Liver (tissue), 10 donors: ENCODE measurements at places on chromosomes 1 and 21. TPM values are rescaled to one million over a fixed set of nuclear protein-coding genes. Genes with fewer than 3 reads are reported as not detected.

Gene GCSAML
- total RNA-seq, result not detected

Gene AK4
- total RNA-seq, result 58.4 TPM

Gene PYHIN1
- total RNA-seq, result 1.3 TPM

Gene KRTAP13-2
- not detected for total RNA-seq

Gene MTARC2
- 24.9 TPM for total RNA-seq

Gene SCNM1
- 4.8 TPM for total RNA-seq

Gene VAMP4
- total RNA-seq, result 4.9 TPM

GRCh38 chr21:16841975-16842695 is 670.7 kb upstream of the CXADR start:
- no peaks in the 10 kb centered on the region for H3K4me1 ChIP-seq
- no peak overlapping the region for H3K27ac ChIP-seq
- no peaks in the 10 kb centered on the region for H3K36me3 ChIP-seq
- no peak overlapping the region for H3K4me3 ChIP-seq

DNA sequence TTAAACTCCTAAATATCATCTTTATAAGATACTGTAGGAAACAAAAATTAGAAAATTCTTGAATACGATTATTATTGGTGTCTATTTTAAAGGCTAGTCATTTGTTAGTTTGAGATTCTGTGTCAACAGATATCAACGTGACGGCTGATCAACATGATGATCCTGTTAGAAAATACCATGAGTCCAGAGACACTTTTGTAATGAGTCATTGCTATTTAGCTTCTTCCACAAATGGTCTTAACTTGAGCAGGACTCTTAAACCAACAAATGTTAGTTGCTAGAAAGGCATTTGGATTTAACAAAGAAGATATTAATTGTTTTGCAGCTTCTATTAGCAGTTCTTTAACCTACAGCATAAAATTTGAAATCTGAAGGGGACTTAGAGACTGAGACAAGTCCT is 131.2 kb downstream of the TGFB2 start:
- H3K27me3 ChIP-seq, result no peaks in the 10 kb centered on the region
- no peak overlapping the region for H3K4me3 ChIP-seq
- no peak for DNase-seq
- no peaks in the 10 kb centered on the region for H3K4me1 ChIP-seq

- no peaks in the 10 kb centered on the region for H3K27me3 ChIP-seq
- no peaks in the 10 kb centered on the region for H3K4me1 ChIP-seq
- DNase-seq, result no peak
Measured at GRCh38 chr21:20856926-20857325, 141.3 kb upstream of the NCAM2 start.

DNA sequence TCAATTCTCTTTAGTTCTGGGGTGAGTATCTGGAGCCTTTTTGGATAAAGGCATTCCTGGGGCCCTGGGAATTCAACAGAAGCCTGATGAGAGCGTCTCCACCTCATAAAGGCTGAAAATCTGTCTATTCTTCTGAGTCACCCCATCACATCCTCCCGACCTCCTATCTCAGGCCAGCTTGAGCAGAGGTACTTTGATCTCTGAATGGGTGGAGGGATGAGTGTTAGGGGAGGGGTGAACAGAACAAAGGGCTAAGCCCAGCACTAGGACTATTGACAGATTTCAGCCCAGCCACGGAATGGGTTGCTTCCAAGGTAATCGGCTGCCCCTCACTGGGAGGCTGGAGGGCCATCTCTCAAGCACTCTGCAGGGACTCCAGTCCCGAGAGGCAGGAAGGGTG is 2.5 kb upstream of the MYBPH start:
- no peaks in the 10 kb centered on the region for H3K36me3 ChIP-seq
- H3K27ac ChIP-seq, result no peak overlapping the region
- no peaks in the 10 kb centered on the region for H3K27me3 ChIP-seq
- H3K4me3 ChIP-seq, result no peak overlapping the region
- no peaks in the 10 kb centered on the region for H3K4me1 ChIP-seq

DNA sequence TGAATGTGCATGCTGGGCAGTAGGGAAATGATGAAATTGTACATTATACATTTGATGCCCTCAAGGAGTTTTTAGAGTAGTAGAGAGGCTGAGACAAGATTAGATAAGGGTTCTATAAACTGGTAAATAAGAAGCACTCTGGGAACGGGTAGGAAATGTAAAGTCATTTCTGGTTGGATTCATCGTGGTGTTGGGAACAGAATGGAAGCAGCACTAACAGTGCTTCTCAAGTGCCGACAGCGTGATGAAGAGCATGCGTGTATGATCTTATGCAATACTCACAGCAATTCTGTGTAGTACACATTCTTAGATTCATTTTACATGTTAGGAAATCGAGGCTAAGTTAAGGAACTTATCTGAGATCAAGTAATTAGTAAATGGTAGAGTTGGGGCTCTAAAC is 45.9 kb downstream of the GPR88 start:
- no peak overlapping the region for H3K4me3 ChIP-seq
- H3K27me3 ChIP-seq, result no peaks in the 10 kb centered on the region
- H3K4me1 ChIP-seq, result peaks cover 14% of the 10 kb centered on the region

GRCh38 chr1:17168091-17168876 is 36.6 kb upstream of the PADI1 start:
- no peaks in the 10 kb centered on the region for H3K27me3 ChIP-seq
- no peak overlapping the region for H3K4me3 ChIP-seq
- no peak for DNase-seq
- no peaks in the 10 kb centered on the region for H3K36me3 ChIP-seq

- no peak overlapping the region for H3K4me3 ChIP-seq
- H3K27me3 ChIP-seq, result no peaks in the 10 kb centered on the region
- DNase-seq, result no peak
- no peaks in the 10 kb centered on the region for H3K4me1 ChIP-seq
Measured at GRCh38 chr1:233238884-233239431, 56.6 kb downstream of the PCNX2 start.

DNA sequence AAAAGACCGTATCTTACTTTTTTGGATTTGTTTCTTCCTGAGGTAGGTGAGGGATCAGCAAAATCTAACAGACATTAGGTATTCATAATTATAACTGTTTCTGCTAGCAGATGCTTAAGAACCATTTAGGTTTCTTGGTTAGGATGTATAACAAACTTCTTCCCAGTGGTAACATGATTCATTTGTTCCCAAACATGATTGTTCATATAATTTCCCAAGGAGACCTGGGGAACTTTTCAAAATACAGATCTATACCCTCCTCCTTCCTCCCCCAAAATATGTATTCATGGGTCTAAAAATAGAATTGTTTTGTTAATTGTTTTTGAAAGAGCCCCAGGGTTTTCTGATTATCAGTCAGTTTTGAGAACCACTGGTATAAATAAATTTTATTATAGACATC is 228.2 kb downstream of the COP1 start:
- no peak overlapping the region for H3K4me3 ChIP-seq
- DNase-seq, result no peak
- H3K4me1 ChIP-seq, result no peaks in the 10 kb centered on the region
- no peaks in the 10 kb centered on the region for H3K27me3 ChIP-seq

GRCh38 chr21:34133802-34134201 is 60.4 kb downstream of the MRPS6 start:
- H3K36me3 ChIP-seq, result peaks cover 3% of the 10 kb centered on the region
- H3K4me3 ChIP-seq, result no peak overlapping the region
- H3K27ac ChIP-seq, result no peak overlapping the region

- no peak overlapping the region for H3K4me3 ChIP-seq
- H3K4me1 ChIP-seq, result no peaks in the 10 kb centered on the region
- peak; percentile 44 for DNase-seq
- no peak overlapping the region for H3K27ac ChIP-seq
- no peaks in the 10 kb centered on the region for H3K27me3 ChIP-seq
Measured at GRCh38 chr1:36622741-36623648, 140.3 kb upstream of the CSF3R start.

GRCh38 chr1:228174482-228175315 is 9.1 kb downstream of the IBA57 start:
- no peaks in the 10 kb centered on the region for H3K36me3 ChIP-seq
- peak; percentile 80 for DNase-seq
- no peaks in the 10 kb centered on the region for H3K4me1 ChIP-seq
- H3K27me3 ChIP-seq, result no peaks in the 10 kb centered on the region
- no peak overlapping the region for H3K4me3 ChIP-seq

DNA sequence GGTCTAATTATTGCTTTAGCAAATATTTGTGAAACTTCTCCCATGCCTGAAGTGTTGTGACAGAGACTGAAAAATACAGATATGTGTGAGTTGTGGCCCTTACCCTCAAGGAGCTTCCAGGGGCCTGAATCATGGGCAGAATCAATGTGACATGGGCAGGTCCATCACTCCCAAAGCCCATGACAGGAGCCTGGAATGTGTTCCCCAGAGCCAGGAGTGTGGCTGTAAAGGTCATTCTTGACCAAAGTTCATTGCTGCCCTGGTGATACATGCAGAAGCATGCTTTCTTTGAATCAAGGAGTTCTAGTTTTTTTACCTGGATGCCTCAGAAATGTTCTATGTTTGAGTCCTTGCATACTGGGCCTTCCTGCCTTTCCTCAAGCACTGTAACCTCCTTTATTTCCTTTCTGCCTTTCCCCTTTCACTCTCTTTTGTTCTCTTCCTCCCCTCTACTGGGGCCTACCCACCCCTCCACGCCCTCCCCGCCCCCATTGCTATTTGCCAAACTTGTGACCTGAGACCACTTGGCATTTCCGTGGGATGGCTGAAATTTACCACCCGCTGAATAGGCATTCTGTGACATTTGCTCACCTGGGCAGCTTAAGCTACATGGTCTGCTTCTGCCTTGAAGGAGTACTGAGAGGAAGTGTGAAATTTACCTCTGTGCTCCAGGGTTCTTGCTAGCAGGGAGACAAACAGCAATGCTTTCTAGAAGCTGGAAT is 19.7 kb downstream of the PBX1 start:
- H3K27ac ChIP-seq, result no peak overlapping the region
- H3K36me3 ChIP-seq, result no peaks in the 10 kb centered on the region
- H3K4me1 ChIP-seq, result no peaks in the 10 kb centered on the region

GRCh38 chr1:236222632-236223031 is 59.1 kb downstream of the ERO1B start:
- no peak overlapping the region for H3K4me3 ChIP-seq
- peaks cover 3% of the 10 kb centered on the region for H3K36me3 ChIP-seq
- H3K27me3 ChIP-seq, result no peaks in the 10 kb centered on the region
- DNase-seq, result no peak
- peaks cover 11% of the 10 kb centered on the region for H3K4me1 ChIP-seq
- H3K27ac ChIP-seq, result no peak overlapping the region

DNA sequence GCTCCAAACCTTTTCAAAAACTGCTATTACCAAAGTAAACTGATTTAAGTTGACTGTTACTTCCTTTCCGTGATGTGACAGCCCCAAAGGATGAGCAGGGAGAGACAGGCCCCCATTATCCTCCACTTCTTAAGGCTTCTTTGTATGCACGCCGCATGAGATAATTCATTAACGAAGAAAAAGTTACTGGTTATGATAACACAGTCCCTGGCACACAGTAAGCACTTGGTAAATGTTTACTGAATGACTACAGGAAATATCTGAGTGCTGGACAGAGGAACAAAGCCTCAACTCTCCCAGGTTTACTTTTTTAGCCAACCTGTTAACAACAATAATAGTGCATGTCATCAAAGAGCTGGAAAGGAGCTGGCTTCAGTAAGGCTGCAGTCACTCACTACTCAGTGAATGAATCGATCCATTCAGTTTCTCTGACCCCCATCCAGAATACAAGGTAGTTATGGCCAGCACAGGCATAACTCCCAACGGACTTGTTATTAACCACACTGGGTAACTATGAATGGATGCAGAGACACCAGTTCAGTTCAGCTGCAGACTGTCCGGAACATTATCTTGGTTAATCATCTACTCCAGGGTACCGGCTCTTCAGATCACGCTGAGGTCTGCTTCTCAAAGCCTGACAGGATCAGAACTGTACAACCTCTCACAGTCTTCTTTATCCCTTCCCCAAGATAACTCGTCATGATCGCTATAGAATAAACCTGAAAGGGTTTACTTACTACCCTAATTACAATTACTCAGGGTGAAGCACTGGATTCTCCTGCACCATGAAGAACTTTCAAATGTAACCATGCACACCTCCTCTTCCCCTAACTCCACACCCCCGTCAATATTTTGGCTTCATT is 58.3 kb downstream of the TGFBR3 start:
- peaks cover 9% of the 10 kb centered on the region for H3K4me1 ChIP-seq
- H3K36me3 ChIP-seq, result no peaks in the 10 kb centered on the region
- H3K27me3 ChIP-seq, result no peaks in the 10 kb centered on the region
- DNase-seq, result no peak
- H3K4me3 ChIP-seq, result no peak overlapping the region
- H3K27ac ChIP-seq, result peak overlapping the region; percentile 74

GRCh38 chr21:25836396-25836795 is 101.6 kb downstream of the GABPA start:
- no peak overlapping the region for H3K27ac ChIP-seq
- no peaks in the 10 kb centered on the region for H3K27me3 ChIP-seq
- no peak for DNase-seq
- H3K36me3 ChIP-seq, result no peaks in the 10 kb centered on the region
- no peak overlapping the region for H3K4me3 ChIP-seq

DNA sequence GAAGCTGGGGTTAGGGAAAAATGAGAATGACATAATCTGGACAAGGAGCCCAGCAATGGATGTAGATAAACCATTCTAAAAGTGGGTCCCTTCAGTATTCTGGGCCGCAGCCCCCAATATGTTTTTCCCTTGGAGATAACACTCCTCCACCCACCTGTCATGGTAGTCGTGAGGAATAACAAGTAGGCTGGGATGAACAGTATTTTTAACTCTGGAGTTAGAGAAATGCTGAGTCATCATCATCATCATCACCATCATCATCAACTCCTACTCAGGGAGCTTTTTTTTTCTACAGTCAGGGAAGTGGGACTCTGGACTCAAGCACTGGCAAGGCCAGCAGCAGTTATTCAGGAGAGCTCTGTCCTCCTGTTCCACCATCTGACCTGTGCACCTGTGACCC is 12.8 kb downstream of the CADM3 start:
- H3K4me1 ChIP-seq, result no peaks in the 10 kb centered on the region
- H3K27me3 ChIP-seq, result no peaks in the 10 kb centered on the region
- H3K4me3 ChIP-seq, result no peak overlapping the region
- H3K27ac ChIP-seq, result no peak overlapping the region
- H3K36me3 ChIP-seq, result no peaks in the 10 kb centered on the region
- no peak for DNase-seq

DNA sequence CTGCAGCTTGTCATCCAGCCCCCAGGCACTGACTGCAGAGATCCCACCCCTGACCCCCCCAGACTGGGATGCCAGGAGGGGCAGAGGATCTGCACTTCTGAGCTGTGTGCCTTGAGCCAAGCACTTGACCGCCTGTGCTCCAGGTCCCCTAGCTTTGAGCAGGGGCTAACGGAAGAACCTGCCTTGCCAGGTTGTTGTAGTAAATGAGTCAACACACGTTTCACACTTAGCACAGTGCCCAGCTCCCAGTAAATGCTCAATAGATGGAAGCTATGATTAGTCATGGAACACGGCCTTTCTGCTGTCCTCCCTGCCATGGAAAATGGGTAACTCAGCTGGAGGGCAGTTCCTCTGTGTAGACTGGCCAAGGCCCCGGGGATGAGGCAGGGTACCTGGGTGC is 24.1 kb downstream of the IFFO2 start:
- H3K4me1 ChIP-seq, result peaks cover 3% of the 10 kb centered on the region
- no peak for DNase-seq
- no peaks in the 10 kb centered on the region for H3K27me3 ChIP-seq
- no peak overlapping the region for H3K27ac ChIP-seq
